ENCODE measurements at places on chromosomes 16 and 17. TPM values are rescaled to one million over a fixed set of nuclear protein-coding genes. Genes with fewer than 3 reads are reported as not detected.

The CD300E gene
- total RNA-seq, result not detected

The GCGR gene
- not detected for total RNA-seq

The TBC1D10B gene
- 42.7 TPM for total RNA-seq

The RNU2-1 gene
- total RNA-seq, result not detected

The NKIRAS2 gene
- total RNA-seq, result 74.7 TPM

The EVPL gene
- 11.7 TPM for total RNA-seq

The ABCA9 gene
- total RNA-seq, result 0.38 TPM

The KRTAP17-1 gene
- 0.33 TPM for total RNA-seq

The C17orf100 gene
- total RNA-seq, result 1.3 TPM

The KRTAP2-3 gene
- 2.6 TPM for total RNA-seq

The PPL gene
- 2.0 TPM for total RNA-seq

The EVI2A gene
- total RNA-seq, result not detected

The SCNN1B gene
- total RNA-seq, result not detected

The KRTAP4-9 gene
- total RNA-seq, result not detected

The MRPL10 gene
- 51.2 TPM for total RNA-seq

The MYO1D gene
- total RNA-seq, result 21.7 TPM

The LITAFD gene
- not detected for total RNA-seq

The CLDN7 gene
- 12.4 TPM for total RNA-seq

The TBC1D26 gene
- total RNA-seq, result under 0.01 TPM

The DNASE1L2 gene
- not detected for total RNA-seq

The NSF gene
- 15.7 TPM for total RNA-seq

The DNAAF8 gene
- total RNA-seq, result 0.81 TPM

The FZD2 gene
- total RNA-seq, result 50.3 TPM

The RGS11 gene
- total RNA-seq, result 5.2 TPM

The AARSD1 gene
- total RNA-seq, result 22.8 TPM

The CACNB1 gene
- 4.9 TPM for total RNA-seq

The HASPIN gene
- total RNA-seq, result 1.5 TPM

The GPR142 gene
- total RNA-seq, result not detected

The MED1 gene
- 20.4 TPM for total RNA-seq

The CA10 gene
- not detected for total RNA-seq

The HAGHL gene
- total RNA-seq, result 26.5 TPM

The POLR3K gene
- total RNA-seq, result 10.8 TPM

The CFAP97D1 gene
- not detected for total RNA-seq

The CCDC78 gene
- 1.6 TPM for total RNA-seq

The DNAI2 gene
- total RNA-seq, result not detected

The KRT24 gene
- total RNA-seq, result not detected

The EVI2B gene
- total RNA-seq, result not detected

The MT1G gene
- not detected for total RNA-seq

The FBXL19 gene
- total RNA-seq, result 31.8 TPM

The USP43 gene
- 8.4 TPM for total RNA-seq

The RNF222 gene
- not detected for total RNA-seq

The PLCG2 gene
- total RNA-seq, result 1.3 TPM

The GDPD1 gene
- 2.2 TPM for total RNA-seq

The MT1H gene
- 8.6 TPM for total RNA-seq

The TBCD gene
- total RNA-seq, result 67.9 TPM
